ENCODE measurements at places on chromosomes 2 and 18. TPM values are rescaled to one million over a fixed set of nuclear protein-coding genes. Genes with fewer than 3 reads are reported as not detected.

MARCHF4 gene
- total RNA-seq = 45.6 TPM

FANCL gene
- total RNA-seq = 28.6 TPM

LPIN1 gene
- 12.0 TPM for total RNA-seq

CGREF1 gene
- total RNA-seq = 8.4 TPM

GMPPA gene
- total RNA-seq = 36.1 TPM

SP140 gene
- 0.45 TPM for total RNA-seq

VWC2L gene
- not detected for total RNA-seq

KLHL41 gene
- 0.37 TPM for total RNA-seq

PLEKHH2 gene
- total RNA-seq = 1.2 TPM

REG3G gene
- total RNA-seq = not detected

SLC30A3 gene
- 3.8 TPM for total RNA-seq

GALNT14 gene
- total RNA-seq = 48.4 TPM

AGXT gene
- not detected for total RNA-seq

FAHD2A gene
- 25.7 TPM for total RNA-seq

LYG2 gene
- total RNA-seq = not detected

VAMP5 gene
- 0.55 TPM for total RNA-seq

NT5C1B gene
- total RNA-seq = not detected

PAIP2B gene
- 0.35 TPM for total RNA-seq

PLEK gene
- not detected for total RNA-seq

SKA1 gene
- total RNA-seq = 12.0 TPM

Measured in A549 treated with CORT108297 at 1 μM for 4 hours (cell line).